ENCODE measurements at places on chromosomes 1 and 21. TPM values are rescaled to one million over a fixed set of nuclear protein-coding genes. Genes with fewer than 3 reads are reported as not detected.

TBX15 gene
- 1.9 TPM for total RNA-seq

- no peaks in the 10 kb centered on the region for H3K27me3 ChIP-seq
- DNase-seq: no peak
- H3K4me3 ChIP-seq: no peak overlapping the region
These were observed 1620.3 kb downstream of the MRPL39 start for GRCh38 chr21:23986987-23987386.

GRCh38 chr1:16114527-16115467 is 41.1 kb downstream of the EPHA2 start:
- peaks cover 24% of the 10 kb centered on the region for H3K4me1 ChIP-seq
- no peak overlapping the region for H3K27ac ChIP-seq
- H3K4me3 ChIP-seq: no peak overlapping the region
- no peaks in the 10 kb centered on the region for H3K27me3 ChIP-seq
- H3K36me3 ChIP-seq: no peaks in the 10 kb centered on the region

DNA sequence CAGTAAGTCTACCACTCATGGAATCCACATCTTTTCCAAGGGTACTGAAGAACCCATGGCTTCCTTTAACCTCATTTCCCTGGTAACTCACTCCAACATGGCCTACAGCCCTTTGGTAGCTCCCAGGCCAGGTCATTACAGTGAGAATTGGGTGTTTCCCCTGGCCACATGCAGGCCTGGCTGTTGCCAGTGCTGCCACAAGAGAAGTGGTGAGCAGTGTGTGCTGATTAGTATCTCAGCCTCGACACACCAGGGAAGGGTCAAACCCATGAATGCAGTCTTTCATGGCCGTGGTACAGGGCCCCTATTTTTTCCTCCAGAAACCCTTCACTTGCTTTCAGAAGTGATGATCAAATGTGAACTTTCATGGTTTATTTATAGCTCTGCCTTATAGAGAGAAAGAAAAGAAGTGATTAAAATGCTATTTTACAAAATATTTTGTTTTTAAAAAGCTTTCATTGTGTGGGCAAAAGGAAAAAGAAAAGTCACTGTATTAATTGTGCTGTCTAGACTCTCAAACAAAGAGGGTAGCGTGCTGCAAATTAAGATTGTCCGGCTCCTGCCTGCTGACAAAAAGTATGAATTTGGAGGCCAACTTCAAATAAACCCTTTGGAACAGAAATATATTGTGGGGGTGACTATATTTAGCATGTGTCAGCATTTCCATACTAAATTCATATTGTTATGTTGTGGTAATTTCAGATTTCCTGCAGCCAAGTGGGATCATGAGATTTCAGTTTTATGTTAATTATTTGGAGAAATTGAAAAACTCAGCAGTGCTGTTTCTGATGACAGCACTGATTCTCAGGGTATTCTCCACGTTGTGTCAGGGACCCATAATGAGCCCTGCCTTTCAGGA is 62.0 kb upstream of the HOOK1 start:
- H3K36me3 ChIP-seq: no peaks in the 10 kb centered on the region
- H3K27ac ChIP-seq: no peak overlapping the region

DNA sequence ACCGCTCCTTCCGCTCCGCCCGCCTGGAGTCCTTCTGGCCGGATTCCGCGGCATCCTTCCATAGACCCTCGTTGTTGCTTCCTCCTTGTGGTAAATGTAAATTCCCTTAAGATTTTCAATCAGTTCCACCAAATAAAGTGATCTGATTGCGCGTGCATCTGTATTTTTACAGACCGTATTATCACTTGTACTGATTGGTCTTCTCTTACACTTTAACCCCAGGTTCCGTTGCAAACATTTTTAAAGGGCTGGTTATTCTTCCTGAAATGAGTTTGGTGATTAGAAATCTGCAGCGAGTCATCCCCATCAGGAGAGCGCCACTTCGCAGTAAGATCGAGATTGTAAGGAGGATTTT is 483 bp downstream of the YBEY start:
- DNase-seq: no peak
- peak overlapping the region; percentile 75 for H3K4me3 ChIP-seq
- peak overlapping the region; percentile 83 for H3K27ac ChIP-seq
- peaks cover 22% of the 10 kb centered on the region for H3K4me1 ChIP-seq
- H3K27me3 ChIP-seq: no peaks in the 10 kb centered on the region
- peaks cover 4% of the 10 kb centered on the region for H3K36me3 ChIP-seq

GRCh38 chr1:2269193-2269921 is 41.2 kb downstream of the SKI start:
- H3K36me3 ChIP-seq: no peaks in the 10 kb centered on the region
- no peak for DNase-seq
- H3K4me3 ChIP-seq: no peak overlapping the region
- peaks cover 28% of the 10 kb centered on the region for H3K4me1 ChIP-seq
- H3K27me3 ChIP-seq: no peaks in the 10 kb centered on the region

GRCh38 chr1:185154912-185155513 is 1.7 kb downstream of the TRMT1L start:
- peak overlapping the region; percentile 99 for H3K4me3 ChIP-seq
- H3K36me3 ChIP-seq: peaks cover 5% of the 10 kb centered on the region
- H3K27ac ChIP-seq: peak overlapping the region; percentile 95
- H3K27me3 ChIP-seq: no peaks in the 10 kb centered on the region
- DNase-seq: no peak
- H3K4me1 ChIP-seq: peaks cover 12% of the 10 kb centered on the region

GRCh38 chr21:42121794-42122193 is 50.7 kb downstream of the UMODL1 start:
- no peak overlapping the region for H3K4me3 ChIP-seq
- DNase-seq: no peak
- H3K27me3 ChIP-seq: no peaks in the 10 kb centered on the region

All from Panc1 (cell line).